Bronchial epithelial cell (primary cell): ENCODE measurements at places on chromosomes 5 and 9.
A peak's percentile ranks its signal among the peaks of the same experiment; 100 is the strongest.

DNA sequence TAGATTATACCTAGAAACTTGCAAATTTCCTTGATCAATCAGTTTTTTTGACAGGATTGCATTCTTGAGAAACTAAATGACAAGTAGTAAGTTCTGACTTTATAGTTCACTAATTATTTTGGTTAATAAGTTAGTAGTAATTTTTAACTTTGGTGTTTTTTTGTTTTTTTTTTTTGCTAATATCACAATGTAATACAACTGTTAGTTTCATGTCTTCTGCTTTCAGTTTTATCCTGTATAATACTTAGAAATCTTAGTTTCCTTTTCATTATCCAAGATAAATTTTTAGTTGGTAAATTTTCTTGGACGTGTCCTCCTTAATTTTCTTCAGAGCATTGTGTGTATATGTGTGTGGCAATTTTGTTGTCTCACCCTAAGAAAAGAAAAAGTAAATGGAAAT is 57.8 kb downstream of the CWC27 start:
- DNase-seq = no peak

DNA sequence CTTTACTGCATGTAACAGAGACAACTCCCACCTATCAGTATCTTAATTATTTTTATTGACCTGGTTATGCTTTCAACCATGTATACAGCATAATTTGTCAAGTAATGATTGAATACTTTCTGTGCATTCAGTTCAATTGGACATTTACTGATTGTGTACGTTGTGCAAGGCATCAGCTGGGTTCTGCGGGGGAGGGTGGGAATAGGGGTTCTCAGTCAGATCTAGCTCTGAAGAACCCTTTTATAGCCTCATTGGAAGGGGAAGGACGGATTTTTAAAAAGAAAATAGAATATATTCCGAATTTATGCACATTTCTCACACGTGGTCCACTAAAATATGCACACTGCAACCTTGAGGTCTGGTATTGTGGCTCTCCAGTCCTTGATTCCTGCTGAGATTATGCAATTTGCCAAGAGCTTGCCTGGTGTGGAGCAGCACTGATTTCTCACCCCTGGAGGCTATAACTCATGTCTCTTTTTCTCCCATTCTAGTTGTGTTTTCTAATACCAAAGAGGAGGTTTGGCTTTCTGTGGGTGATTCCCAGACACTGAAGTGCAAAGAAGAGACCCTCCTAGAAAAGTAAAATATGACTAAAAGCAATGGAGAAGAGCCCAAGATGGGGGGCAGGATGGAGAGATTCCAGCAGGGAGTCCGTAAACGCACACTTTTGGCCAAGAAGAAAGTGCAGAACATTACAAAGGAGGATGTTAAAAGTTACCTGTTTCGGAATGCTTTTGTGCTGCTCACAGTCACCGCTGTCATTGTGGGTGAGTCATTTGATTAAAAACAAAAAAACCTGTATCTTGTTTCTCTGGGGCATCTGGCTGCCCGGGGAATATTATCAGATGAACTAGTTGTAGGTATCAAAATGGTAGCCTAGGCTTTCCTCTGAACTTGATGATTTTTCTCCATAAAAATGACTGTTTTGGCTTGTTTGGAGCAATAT is 1.7 kb downstream of the SLC1A3 start:
- peak; percentile 37 for DNase-seq

GRCh38 chr5:79806741-79807140 is 117.1 kb downstream of the CMYA5 start:
- no peak for DNase-seq

GRCh38 chr5:36561601-36562000 is 44.8 kb upstream of the SLC1A3 start:
- no peak for DNase-seq

DNA sequence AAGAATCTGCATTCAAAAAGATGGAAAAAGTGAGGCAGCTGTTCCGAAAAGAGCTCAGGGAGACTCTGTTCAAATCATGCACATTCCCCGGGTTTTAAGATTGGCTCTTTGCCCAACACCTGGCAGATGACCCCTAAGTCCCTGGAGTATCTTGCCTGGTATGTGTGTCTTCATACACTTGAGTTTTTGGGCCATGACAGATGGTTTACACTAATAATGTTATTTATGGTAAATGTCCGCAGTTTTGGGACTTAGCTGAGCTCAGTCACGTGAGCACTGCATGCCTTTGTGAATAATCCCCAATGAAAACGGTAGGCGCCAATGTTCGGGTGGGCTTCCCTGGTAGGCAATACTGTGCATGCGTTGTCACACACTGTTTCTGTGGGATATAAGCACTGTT is 316.1 kb downstream of the PRDM9 start:
- no peak for DNase-seq

DNA sequence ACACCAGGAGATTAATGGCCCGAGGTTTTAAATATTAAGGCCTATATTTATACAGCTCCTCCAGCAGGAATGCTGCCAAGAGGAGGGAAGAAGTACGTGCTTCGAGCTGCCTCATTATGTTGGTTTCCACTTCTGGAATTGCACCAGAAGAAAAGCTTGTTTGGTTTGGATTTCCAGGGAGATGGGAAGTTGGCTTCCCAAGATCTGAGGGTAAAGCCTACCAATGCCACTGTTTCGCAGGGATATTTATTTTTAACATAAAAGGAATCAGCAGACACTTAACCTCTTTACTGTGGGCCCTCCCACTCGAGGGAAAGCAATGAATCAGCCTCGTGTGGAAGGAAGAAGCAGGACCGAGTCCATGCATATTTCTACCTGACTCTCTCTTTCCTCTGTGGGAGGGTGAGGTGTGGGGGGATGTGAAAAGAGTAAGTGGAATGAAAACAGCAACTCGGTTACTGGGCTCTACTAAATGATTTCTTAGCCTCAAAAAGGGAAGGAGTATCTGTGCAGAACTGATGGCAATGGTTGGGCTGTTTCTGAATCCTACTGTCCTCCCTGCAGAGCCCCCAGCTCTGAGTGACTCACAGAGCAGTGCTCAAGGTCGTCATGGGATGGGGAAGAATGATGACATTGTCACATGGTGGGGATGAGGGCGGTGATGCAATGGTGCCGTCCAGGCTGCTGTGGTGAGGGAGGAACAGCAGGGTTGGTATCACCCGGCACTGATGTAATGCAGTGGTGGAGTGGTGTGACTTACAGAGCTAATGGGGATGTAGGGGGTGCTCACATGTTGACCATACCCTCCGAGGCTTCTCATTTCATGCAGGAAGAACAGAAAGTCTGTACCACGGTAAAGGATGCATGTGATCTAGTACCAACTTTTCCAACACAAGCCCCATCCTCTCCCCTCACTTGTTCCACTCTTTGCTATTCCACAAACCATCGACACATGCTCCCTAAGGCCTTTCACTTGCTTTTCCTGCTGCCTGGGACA is 215.0 kb upstream of the PANK3 start:
- peak; percentile 5 for DNase-seq

- no peak for DNase-seq
These were observed 2.7 kb downstream of the PRDM12 start for GRCh38 chr9:130667120-130667435.

GRCh38 chr5:151892393-151892792 is 32.3 kb downstream of the GLRA1 start:
- no peak for DNase-seq

DNA sequence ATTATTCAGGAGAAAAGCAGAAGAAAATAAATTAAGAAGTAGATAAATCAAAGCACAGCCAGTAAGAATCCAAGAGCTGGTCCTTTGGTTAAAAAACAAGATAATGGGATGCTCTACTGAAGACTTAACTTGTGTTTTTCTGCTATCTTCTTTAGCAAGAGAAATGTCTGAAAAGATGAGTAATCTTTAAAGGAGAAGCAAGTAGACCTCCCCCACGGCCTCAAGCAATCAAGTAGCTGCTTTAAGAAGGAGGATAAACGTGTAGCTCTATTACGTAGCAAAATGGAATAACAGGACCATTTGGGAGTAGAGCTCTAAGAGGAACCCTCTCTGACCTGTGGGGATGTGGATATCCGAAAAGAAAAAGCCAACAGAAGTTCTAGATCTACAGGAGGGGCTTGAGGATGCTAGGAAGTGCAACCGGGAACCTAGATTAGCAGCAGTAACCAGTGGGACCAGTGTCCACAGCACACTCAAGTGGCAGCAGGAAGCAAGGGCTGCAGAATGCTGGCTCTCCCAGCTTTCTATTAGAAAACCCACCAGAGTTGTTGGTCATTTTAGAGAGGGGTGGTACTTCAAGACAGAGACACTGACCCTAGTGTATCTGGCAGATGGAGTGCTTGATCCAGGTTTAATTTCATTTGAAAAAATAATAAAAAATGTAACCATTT is 185.4 kb downstream of the GABBR2 start:
- DNase-seq = peak; percentile 50

DNA sequence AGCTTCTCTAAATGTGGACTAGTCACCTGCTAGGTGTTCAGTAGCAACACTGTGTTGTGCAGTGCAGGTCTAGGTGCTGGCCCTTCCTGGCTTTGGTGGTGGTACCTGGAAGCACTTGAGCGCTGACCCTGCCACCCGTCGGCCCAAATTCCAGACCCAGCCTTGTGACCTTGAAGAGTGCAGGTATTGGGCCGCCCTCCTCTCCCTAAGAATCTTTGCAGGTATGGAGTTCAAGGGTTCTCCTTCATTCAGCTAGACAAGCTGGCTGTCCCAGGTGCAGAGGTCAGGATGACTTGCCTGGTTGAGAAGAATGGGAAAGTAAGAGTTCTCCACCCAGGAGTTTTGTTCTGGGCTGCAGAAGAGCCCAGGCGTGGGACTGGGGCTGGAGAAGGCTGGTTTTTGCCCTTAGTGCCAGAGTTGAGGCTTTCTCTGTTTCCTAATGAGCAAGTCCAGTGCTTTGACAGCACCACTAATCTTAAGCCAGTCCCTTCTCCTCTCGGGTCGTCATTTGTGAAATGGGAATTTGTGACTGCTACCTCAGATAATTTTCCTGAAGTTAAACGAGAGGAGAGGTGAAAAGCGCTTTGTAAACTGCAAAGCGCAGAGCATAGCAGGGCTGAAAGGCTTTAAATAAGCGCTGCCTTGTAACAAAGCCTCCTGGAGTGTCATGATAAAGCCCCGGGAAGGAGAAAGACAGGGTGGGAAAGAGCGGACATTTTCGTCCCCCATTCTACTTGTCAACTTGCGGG is 4.0 kb downstream of the FOXE1 start:
- no peak for DNase-seq

GRCh38 chr9:134693011-134693410 is 51.4 kb downstream of the COL5A1 start:
- DNase-seq = no peak
